Calu3 (cell line): ENCODE measurements at places on chromosomes 3 and 15.

- peak; percentile 11 for DNase-seq
Observed at GRCh38 chr15:94576889-94577533, 345.6 kb downstream of the MCTP2 start.

DNA sequence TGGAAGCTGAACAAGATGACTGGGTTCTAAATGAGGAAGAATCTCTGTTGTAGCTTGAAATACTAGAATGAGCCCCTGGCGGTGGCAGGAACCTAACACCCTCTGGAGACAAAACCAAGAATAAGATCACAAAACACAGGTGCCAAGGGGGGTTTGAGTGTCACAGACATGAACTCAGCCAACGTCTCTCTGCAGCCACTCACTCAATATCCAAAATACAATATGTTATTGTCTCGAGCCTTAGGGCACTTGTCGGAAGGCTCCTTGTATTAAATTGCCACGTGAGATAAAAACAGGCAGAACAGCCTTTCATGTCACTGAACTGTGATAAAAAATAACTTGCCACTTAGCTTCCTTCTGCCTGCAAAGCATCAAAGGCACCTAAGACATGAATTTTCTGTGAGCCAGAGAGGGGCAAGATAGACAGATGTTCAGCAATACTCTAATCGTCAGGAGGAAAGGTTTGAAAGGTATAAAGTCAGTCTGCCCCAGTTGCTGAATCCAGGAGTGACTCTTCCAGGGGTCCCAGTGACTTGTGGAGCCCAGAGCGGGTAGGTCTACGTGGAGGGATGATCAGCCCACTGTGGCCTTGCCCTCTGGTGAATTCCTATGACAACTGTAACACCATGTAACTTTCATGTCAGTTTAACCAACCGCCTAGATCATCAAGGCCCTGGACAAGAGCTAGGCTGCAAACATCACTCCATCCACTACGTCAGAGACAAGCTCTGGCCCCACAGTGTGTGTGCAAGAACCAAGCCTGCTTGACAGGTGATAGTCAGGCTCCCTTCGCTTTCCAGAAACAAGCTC, 165.2 kb downstream of the OSBPL10 start:
- no peak for DNase-seq

DNA sequence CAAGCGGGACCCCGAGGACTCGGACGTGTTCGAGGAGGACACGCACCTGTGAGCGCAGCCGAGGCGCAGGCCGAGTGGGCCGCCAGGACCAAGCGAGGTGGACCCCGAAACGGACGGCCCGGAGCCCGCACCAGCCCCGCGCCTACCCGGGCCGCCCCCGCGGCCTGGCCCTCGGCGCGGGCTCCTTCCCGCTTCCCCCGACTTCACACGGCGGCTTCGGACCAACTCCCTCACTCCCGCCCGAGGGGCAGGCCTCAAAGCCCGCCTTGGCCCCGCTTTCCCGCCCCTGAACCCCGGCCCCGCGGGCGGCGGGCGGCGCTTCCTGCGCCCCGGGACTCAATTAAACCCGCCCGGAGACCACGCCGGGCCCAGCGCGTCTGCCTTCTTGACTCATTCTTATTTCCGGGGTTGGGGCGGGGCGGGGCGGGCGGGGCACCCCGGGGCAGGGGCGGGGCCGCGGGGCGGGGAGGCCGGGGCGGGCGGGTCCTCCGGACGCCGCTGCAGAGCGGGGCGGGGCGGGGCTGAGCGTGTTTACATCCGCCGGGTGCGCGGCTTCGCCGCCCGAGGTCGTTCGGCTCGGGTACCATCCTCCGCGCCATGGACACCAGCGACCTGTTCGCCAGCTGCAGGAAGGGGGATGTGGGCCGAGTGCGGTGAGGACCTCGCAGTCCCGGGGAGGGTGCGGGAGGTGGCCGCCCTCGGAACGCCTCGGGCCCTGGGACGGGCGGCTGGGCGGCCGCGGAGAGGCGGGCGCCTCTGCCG, at the start of gene ABTB1:
Gene ABTB1 (plus strand): TSS at position 524 of the 762 bp plus-strand sequence. CDS start 74 bp downstream, at position 598.
- peak; percentile 95 for DNase-seq

DNA sequence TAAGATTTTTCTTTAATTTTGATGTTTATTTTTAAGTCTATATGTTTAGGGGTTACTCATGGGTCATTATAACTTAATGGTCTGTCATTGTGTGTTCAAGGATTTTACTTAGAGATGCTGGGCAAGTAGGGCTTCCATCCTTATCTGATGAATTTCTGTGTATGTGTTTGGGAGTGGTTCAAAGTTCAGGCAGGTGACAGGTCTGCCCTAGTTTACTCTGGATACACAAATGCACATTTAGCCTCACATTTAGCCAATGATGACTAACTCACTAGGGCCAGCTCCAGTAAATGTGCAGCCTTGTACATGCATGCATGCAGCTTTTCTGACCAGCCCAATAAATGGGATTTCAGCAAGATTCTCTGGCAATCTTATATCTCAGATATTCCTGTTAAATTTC, 554.1 kb downstream of the SI start:
- DNase-seq = no peak

- DNase-seq = no peak
Observed at GRCh38 chr15:56923174-56923591, 4.7 kb downstream of the TCF12 start.

DNA sequence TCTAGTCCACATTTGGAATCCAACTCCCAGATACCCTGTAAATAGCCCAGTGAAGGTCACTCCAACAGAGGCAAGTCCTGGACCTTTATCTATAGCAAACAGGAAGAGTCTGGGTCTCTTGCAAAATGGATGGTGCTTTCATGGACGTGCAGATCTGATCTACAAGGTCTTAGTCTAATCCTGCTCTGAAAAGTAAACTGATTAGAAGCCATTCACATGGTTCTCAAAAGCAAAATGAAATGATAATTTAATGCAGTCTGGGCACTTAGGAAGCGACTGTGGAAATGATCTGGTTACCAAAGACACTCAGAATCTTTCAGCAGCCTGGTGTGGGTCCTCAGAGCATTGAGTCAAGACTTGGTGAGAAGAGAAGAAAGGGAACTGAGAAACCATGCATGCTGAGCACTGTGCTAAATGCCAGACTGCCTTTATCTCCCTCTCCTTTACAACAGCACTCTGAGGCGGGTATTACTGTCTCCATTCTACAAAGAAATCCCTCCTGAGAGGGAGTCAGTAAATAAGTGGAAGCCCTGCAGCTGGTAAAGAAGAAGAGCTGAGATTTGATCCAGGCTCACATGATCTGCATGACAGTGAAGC, 29.0 kb downstream of the AQP9 start:
- DNase-seq = no peak

GRCh38 chr3:57062101-57062631, 1.7 kb downstream of the SPATA12 start:
- no peak for DNase-seq

DNA sequence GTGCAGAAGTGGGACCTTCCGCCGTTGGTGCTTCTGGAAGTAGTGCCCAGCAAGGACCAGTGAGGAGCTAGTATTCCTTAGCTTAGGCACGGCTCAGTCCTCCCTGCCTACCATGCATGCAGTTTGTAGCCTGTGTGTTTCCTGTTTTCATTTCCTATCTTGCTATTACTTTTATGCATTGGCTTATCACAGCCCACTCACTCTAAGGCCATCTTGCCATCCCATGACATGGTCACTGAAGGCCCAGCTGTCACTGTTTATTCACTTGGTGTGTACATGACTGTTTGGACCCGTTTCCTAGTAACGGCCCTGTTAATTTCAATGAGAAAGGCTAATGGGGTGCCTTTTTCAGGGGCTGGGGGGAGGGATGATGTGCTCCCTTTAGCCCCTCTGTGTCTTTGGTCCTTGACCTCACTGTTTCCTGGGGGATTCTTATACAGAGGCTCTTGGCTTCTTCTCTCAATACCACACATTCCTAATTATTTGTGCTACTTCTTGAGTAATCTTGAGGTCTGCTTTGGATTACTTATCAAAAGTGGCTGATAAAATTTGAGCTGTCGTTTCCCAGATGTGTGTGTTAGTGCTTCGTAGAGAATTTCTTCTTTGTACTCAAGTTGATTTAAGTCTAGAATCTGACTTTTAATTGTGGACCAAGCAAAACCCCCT, 24.5 kb upstream of the TRAK1 start:
- DNase-seq = no peak

DNA sequence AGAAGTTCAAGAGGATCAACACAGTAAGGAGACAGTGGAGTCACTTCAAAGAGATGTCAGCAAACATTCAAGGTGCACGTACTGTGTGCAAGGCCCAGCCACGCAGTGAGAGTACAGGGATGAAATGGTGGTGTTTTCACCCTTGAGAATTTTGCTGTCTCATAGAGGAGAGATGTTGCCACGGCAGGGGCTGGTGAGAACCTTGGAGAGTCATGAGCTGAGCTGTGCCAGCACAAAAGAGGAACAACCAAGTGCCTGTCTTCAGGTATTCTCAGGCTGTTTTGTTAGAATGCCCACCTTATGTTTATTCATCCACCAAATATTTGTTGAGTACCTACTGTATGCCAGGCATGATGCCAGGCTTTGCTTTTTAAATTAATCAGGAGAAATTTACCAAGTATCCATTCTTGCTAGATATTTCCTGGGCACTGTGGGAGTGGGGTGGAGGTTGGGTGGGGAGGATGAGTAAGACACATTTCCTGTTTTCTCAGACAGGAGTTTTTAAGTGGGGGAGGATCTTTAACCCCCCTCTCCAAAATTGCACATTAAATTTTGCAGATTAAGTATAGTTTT, 72.6 kb downstream of the SLC6A11 start:
- DNase-seq = no peak

DNA sequence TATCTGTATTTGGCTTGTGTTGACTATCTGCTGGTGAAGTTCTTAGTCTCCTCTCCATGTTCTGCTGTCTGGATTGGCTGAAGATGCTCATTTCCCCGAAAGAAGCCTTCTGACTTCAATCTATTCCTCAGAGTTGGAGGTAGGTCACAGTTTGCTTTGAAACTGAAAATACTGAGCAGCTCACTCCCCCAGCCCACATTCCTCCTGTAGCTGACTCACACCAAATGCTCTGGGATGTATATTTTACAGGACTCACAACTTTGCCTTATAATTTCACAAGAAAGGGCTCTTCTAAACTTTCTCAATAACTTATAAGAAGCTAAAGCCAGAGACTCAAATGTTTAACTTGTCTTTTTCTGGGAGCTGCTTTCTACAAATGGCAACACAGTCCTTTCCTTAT, 36.3 kb upstream of the SNX4 start:
- DNase-seq = no peak

- DNase-seq = no peak
Observed at GRCh38 chr3:180335050-180335449, 266.9 kb upstream of the TTC14 start.

DNA sequence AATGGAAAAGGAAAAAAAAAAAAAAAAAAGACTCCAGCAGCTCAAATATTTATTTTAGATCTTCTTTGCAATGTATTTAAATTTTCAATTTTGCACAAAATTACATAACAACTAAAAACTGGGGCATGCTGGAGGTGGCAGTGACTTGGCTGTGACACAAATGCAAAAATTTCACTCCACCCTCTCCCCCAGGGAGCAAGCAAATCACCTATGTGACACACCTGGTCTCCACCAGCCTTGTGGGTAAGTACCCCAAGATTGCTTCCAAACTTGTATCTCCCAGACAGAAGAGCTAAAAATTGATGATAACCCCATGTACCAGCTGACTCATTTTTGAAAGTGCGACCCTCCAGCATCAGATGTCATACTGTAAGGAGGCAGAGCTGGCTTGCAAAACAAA, 32.0 kb downstream of the UBE3A start:
- no peak for DNase-seq

DNA sequence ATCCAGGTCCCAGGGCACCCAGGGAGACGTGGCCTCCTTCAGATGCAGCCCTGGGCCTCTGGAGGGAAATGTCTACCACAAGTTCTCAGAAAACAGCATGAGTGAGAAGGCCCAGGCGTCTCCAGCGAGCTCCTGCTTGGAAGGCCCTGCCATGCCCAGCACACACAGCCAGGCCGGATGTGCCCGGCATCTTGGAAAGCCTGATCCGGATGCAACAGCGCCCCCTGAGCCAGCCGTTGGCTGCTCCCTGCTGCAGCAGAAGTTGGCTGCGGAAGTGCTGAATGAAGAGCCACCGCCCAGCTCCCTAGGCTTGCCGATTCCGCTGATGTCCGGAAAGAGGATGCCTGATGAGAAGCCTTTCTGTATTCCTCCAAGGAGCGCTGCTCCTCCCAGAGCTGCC, 856 bp downstream of the NPAP1 start:
- DNase-seq = no peak

DNA sequence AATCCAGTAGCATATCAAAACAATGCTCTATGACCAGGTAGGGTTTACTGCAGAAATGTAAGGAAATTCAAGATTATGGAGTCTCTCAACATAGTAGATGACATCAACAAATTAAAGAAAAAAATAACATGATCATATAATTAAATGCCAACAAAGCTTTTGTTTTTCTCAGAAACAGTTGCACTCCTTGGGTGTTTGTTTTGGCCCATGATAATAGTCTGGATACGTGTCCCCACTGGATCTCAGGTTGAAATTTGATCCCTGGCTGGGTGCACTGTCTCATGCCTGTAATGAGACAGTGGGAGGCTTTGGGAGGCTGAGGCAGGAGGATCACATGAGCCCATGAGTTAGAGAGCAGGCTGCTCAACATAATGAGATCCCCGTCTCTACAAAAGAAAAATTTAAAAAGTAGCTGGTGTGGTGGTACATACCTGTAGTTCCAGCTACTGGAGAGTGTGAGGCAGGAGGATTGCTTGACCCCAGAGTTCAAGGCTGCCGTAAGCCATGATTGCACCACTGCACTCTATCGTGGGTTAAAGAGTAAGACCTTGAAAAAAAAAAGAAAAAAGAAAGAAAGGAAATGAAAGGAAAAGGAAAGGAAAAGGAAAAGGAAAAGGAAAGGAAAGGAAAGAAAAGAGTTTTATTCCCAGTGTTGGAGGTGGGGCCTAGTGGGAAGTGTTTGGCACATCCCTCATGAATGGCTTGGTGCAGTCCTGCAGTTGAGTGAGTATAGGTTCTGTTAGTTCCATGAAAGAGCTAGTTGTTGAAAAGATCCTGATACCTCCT, 53.3 kb upstream of the FOXB1 start:
- no peak for DNase-seq

GRCh38 chr3:185327062-185327461, 35.9 kb upstream of the MAP3K13 start:
- no peak for DNase-seq

DNA sequence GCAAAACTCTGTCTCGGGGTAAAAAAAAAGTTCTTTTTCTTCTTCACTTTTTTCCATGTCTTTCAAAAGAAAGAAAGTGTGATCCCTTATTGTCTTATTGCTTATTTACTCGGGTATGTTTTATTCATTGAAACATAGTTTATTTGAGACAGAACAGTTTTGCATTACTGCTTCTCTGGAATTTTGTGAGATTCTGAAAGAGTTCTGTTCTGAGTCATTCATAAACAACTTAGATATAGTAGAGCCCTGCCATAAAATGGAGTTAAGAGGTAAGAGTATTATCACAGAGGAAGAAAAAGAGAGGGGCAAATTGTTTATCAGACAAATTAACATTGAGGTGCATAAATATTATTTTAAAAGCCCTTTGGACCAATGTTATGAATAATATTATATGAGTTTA, 522.2 kb downstream of the ROBO2 start:
- no peak for DNase-seq

- DNase-seq = no peak
Observed at GRCh38 chr15:61081027-61081322, 148.1 kb downstream of the RORA start.
